ENCODE measurements at places on chromosomes 7 and 10.

DNA sequence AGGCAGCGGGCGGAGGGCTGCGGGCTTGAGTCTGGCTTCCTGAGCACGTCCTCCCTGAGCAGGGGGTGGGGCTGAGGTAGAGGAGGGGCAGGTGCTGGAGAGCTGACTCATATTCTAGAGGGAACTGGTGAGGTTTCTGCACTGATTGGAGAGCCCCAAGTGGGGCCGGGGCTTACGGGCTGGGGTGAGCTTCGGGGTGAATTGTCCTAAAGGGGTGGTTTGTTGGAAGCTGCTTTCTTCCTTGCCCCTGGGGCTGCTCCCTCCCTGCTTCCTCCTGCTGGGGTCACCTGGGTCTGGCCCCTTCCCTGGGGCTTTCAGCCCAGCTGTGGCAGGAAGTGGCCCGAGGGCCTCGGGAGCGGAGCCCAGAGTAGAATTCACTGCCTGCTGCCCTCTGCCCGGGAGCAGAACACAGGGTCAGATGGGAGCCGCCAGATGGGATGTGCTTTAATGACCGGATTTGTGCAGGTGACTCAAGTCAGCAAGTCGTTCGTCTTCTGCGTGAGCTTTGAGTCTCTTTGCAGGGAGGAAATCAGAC lies 48.6 kb downstream of the FAM20C start:
- DNase-seq: no peak

DNA sequence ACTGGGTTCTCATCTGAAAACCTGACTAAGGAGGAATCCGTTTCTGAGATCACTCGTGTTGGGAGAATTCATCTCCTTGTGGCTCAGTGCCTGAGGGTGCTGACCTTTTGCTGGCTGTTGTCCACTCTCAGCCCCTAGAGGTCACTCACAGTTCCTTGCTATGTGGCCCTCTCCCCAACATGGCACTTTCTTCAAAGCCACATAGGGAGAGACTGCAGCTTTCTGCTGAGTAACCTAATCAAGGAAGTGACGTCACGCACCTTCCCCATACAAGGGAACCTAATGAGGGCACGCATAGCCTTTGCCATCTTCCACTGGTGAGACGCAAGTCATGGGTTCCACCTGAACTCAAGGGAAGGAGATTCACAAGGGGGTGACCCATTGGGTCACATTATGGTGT lies 23.2 kb downstream of the STEAP1B start:
- DNase-seq: no peak

DNA sequence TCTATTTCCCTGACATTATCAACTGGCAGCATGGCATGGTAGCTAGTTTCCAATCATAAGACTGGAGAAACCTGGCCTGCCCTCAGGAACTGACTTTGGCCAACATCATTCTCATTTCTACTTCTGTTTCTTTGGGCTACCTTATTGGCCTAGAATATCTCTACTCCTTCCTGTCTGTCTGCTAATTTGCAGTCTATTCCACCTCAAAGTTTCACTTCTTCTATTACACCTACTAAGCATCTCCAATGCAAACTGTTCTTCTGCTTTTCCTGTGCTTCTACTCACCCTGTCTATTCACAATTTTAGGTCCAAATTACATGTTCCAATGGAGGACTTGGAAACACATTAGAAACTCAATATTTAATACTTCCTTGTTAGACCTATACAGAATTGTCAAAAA lies 65.6 kb downstream of the ZNF503 start:
- DNase-seq: peak; percentile 47

DNA sequence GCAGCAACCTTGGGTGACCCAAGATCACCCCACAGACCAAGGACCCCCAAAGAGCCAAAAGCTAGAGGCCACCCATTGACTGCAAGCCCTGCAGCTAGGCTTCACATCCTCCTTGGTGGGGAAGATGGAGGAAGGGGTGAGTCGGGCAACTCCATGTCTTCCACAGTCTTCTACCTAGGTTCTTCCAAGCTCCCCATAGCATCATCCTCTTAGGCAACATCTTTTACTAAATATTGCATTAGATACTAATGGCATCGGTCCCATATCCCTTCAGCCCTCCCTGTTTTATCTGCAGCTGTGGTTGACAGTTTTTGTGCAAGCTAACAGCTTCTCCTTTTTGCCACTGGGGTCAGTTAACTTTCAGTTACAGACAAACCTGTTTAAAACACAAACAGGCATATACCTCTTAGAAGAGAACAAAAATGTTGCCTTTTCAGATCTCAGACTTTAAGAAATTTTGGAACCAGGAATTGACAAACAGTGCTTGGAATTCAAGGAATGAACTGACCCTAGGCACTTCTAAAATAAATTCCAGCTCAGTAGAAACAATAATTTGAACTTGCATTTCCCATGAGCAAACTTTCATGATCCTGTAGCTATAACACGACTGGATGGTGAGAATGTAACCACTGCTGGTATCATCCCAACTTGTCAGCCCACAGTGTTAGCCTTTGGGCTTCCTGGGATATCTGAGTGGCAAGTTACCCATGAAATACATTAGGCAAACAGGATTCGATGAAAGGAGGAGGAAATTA lies 33.9 kb upstream of the MSMB start:
- no peak for DNase-seq

- no peak for DNase-seq
These were observed 518 bp downstream of the AGFG2 start for GRCh38 chr7:100539436-100540006.

GRCh38 chr7:100575206-100575631 lies 1.5 kb upstream of the SAP25 start:
- no peak for DNase-seq

DNA sequence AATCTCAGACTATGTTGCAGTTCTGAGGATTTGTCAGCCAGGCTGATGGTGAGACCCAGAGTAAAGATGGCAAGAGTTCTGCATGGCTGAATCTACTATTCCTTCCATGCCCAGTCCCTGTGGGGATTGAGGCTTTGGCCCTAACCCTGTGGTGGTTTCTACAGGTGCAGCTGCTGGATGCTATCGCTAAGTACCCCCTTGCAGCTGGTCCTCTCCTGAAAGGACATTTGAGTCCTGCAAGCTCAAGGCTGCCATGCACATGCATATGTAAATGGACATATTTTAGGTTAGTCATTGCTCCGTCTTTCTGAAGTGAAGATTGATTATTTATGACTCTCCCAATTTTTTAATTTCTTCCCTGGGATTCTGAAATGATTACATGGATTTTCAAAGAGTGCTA lies 1122.2 kb upstream of the CELF2 start:
- no peak for DNase-seq

GRCh38 chr10:28020993-28021982 lies 22.4 kb upstream of the ODAD2 start:
- DNase-seq: no peak

- peak; percentile 82 for DNase-seq
These were observed 46.2 kb downstream of the GPAM start for GRCh38 chr10:112137154-112137987.

- DNase-seq: no peak
These were observed 221.7 kb downstream of the DNAJB6 start for GRCh38 chr7:157558516-157558874.

- no peak for DNase-seq
These were observed 39.5 kb downstream of the PRKAG2 start for GRCh38 chr7:151837285-151838042.

DNA sequence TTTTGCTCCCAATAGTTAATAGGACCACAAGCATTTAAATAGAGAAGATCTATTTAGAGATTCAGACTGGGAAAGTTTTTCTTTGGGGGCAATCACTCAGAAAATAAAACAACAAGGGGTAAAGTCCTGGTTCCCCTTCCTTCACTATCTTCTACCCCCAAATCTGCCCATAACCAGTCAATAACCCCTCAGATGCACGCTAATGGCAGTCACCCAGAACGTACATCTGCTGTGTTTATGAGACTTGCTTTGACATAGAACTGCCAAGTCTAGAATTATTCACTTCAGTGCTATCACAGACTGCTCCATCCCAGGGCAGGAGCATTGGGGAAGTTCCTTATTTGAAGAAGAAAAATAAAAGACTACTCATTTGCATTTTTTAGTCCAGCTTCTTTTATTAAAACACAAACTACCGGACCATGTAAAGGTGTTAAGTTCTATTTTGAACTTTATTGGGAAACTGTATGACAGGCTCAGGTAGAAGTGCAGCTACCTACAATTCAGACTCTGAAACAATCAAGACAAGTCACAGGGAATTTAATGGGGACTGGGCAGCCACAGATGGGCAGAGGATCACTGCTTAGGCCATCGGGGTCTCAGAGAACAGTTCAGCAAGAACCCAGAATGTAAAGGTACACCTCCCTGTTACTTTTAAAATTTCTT lies 38.4 kb downstream of the ANK3 start:
- DNase-seq: no peak

GRCh38 chr7:15326044-15326644 lies 235.7 kb downstream of the AGMO start:
- DNase-seq: peak; percentile 2

- no peak for DNase-seq
These were observed 36.2 kb downstream of the SEMA3D start for GRCh38 chr7:85150624-85151023.

DNA sequence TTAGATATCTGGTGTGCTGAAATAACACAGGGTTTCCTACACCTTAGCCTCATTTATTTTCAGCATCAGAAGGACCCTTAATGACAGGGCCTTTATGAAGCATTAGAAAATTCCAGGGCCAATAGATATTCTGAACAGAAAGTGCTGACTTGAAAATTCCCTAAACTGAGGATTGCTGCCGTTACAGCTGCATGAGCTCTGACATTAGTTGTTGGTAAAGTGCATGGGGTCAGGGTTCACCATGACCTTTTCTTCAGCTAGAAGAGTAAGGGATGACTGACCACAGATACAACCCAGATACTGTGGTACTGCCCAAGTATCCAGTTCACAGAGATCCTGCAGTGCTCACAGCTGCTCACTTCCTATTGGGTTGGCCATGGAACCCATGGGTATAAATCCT lies 181.7 kb upstream of the SLC25A13 start:
- no peak for DNase-seq

- peak; percentile 79 for DNase-seq
These were observed 13.1 kb downstream of the LZTS2 start for GRCh38 chr10:101012525-101013364.

DNA sequence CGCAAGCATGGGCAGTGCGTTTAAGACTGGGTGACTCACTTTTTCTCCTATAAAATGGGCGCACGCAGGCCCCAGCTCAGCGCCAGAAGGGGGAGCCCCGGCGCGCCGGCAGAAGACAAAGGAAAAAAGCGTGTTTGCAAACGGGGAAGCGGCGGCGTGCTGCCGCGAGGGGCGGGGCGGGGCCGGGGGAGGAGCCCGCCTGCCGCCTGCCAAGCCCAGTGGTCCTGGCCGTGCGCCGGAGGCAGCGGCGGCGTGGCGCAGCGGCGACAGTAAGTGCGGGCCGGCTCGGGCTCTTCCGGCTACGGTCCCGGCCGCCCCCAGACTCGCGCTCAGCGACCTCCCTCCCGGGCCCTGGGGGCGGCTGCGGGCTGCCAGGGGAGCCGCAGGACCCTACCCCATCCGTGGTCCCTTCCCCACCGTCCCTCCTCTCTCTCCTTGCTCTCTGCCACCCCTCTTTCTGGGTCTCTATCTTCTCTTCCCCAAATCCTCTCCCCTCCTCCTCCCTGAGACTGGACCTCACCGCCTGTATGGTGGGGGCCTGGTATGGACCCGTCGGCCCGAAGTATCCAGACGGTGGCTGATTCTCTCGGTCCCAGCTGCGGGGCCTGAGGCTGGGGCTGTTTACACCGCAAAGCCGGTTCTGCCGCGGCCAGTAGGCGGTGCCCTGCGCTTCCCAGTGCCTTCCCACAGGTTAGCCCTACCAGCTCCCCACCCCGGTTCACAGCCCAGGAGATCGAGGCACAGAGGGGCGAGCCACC lies at the start of gene SLC29A3:
Gene SLC29A3 (plus strand): TSS at position 218 of the 758 bp plus-strand sequence. CDS start 51 bp downstream, at position 269.
- peak; percentile 94 for DNase-seq

DNA sequence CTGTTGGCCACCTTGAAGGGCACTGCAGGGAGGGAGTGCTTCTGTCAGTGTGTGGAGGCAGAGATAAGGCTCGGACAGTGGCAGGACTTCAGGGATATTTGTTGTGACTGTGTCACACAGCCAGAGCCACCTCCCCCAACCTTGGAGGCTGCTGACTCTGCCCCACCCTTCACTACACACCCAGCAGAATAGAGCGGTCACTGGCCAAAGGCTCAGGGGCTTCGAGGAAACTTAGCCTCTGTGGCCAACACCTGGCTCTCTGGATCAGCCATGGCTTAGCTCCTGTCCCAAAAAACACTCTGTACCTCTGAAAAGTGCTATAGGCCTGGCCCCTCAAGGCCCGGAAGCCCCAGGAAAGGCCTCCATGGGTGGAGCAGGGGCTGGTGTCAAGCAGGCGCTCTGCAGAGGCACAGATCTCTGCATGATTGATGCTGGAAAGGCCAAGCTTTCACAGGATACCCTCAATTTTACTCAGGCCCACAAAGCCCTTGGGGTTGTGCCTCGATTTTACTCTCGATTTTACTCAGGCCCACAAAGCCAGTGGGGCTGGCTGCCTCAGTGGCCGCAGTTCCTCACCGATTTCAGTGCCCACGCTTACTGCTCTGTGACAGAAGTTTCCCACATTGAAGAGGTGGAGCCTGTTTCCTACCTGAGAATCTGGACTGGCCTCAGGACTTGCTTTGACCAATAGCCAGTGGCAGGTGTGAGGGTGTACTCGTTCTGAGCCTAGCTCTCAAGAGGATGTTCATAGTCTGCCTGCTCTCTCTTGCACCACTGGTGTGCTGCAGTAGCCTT lies 113.2 kb upstream of the GPR26 start:
- peak; percentile 68 for DNase-seq

GRCh38 chr7:129394101-129394500 lies 40.1 kb upstream of the STRIP2 start:
- DNase-seq: no peak

DNA sequence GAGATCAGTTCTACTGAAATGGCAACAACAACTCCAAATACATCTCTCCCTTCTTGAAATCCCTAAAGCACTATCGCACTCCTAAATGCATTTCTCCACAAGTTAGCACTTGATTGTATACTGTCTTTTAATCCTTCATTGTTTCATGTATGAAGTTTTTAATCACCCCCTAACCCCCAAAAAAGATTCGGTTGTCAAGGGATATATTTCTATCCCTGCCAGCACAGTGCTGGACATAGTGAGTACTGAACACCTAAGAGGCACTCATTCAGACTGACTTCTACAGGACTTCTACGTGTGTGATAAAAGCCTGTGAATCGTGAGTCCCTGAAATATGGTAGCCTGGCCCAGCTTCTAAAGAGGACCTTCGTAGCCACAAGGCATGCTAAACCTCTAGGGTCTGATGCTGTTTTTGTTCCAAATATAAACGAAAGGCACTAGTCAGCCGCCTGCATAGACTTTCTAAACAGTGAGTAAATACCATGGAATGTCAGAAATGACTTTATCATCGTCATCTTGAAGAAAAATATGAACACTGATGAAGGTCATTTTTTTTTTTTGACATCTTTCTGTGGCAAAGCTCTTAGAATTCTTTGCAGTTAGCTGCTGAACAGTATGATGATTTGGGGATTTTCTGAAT lies 14.6 kb upstream of the ZSCAN21 start:
- DNase-seq: no peak

DNA sequence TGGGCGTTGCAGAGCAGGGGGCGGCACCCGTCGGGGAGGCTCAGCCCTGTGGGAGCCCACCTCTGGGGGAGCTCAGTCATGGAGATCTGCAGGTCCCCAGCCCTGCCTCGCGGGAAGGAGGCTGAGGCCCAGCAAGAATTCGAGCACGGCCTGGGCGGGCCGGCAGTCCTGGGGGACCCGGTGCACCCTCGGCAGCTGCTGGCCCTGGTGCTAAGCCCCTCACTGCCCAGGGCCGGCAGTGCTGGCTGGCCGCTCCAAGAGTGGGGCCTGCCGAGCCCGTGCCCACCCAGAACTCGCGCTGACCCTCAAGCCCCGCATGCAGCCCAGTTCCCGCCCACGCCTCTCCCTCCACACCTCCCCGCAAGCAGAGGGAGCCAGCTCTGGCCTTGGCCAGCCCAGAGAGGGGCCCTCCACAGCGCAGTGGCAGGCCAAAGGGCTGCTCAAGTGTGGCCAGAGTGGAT lies 76.2 kb downstream of the TMEM26 start:
- DNase-seq: no peak
